Panc1 (cell line): ENCODE measurements at places on chromosomes 12 and 14.

GRCh38 chr12:122060081-122060501 is 18.5 kb upstream of the MLXIP start:
- DNase-seq: no peak

GRCh38 chr14:103540821-103541708 is 12.1 kb downstream of the TRMT61A start:
- no peak for DNase-seq

DNA sequence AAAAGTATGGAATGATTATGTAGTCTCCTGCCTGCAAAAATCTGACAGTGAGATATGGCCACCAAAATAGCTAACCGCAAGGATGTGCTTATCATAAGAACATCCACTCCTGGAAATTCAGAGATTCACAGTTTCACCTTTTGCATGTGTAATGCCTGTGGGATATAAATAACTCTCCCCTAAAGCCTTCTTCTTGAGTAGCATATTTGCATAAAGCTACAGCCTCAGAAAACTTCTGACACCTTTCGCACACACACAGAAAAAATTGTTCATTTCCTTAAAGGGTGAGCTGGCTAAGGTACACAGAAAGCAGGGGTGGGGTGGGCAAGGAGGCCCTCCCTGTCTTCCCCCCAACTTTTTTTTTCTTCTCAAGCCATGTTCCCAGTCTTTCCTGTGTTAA is 3.1 kb upstream of the IGF1 start:
- DNase-seq: no peak

DNA sequence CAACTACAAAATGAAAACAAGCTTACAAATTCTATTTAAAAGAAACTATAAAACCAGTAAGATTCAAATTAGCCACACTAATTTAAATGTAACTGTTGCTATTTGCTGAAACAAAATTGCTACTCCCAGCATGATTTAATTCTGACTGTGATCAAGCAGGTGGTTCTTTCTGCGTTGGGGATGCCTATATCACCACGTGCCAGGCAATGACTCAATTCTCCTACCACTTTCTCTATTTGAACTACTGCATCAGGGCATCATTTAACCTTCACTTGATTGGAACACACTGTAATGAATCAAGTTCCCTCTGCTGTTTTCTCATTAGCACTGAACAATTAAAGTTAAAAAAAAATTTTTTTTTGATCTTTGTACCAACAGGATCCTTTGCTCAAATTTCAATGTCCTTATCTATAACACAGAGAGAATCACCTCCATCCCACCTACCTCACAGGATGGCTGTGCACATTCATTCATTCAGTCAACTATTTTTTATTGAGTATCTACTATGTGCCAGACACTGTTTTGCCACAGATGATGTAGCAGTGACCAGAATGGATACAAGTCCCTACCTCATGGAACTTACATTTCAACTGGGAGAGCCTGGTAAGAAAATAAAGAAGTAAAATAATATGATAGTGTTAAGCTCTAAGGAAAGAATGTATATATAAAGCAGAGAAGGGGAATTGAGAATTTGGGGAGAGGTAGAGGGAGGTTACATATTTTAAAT is 8.0 kb upstream of the ACTN1 start:
- no peak for DNase-seq

DNA sequence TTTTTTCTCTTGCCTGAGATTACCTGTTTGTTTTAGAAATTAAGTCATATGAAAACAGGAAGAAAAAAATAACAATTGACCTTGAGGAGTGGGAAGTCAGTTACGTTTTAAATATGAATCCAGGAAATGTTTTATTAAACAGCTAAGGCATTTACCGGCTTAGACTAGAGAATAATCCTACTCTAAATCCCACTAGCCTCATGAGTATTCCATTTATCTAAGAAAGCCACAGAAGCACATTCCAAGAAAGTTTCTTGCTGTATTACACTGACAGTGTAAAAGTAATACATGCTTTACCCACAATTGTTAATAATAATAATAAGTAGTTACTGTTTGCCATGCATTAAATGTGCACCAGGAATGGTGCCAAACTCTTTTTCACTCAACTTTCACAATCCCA is 90.9 kb downstream of the BMP4 start:
- no peak for DNase-seq

DNA sequence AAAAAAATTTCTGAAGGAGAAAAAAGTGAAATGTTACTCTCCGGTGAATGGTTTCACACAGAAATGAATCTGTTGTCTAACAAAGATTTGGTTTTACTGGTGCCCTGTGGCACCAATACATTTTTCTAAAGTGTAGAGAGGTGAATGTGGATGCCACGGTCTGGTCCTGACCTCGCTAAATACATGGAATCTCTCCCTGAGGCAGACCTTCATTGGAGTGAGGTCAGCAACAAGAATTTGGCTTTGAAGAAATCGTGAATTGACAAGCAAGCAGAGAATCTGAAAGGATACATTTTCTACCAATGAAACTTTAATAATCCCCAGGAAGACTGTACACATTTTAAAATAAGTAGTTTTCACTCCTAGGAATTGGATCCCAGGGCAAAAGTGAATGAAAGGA is 81.2 kb upstream of the OTOGL start:
- DNase-seq: no peak

GRCh38 chr14:57153286-57153685 is 115.4 kb downstream of the EXOC5 start:
- DNase-seq: no peak

- DNase-seq: no peak
Observed at GRCh38 chr12:99810718-99811593, 163.4 kb downstream of the GARIN6 start.

DNA sequence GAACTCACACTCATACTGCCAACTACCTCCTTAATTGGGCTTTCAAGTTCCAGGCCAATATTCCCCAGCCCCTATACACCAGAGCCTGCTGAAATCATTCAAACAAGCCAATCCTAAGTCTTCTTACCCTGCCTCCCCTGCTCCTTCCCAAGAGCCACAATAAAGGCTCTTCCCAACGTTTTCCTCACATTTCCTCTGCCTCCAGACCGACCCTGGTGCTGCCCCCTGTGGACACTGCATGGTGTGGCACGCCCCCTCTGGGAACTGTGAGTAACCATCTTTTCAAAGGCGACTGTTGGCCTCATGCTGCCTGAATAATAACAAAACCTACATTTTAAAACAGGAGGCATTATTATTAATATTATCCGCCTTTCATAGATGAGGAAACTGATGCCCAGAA is 111.6 kb upstream of the NOS1 start:
- no peak for DNase-seq

GRCh38 chr14:75306927-75307699 is 28.5 kb downstream of the FOS start:
- no peak for DNase-seq

DNA sequence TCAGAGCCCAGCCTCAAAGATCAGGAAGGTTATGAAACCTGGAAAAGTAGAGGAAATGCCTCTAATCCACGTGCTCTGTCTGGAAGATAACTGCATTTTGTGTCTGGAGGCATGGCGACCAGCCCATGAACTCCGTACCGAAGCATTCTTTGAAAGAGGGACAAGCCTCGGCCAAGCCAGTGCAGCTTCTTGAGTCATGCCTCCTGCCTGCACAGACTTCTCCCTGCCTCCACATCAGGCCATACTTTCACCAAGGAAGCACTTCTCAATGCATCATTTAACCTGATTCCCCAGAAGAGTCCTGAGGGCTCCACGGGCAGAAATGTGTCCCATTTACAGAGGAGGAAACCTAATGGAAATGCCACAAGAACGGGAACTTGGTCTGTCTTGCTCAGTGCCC is 3.4 kb downstream of the ACTN1 start:
- DNase-seq: no peak

DNA sequence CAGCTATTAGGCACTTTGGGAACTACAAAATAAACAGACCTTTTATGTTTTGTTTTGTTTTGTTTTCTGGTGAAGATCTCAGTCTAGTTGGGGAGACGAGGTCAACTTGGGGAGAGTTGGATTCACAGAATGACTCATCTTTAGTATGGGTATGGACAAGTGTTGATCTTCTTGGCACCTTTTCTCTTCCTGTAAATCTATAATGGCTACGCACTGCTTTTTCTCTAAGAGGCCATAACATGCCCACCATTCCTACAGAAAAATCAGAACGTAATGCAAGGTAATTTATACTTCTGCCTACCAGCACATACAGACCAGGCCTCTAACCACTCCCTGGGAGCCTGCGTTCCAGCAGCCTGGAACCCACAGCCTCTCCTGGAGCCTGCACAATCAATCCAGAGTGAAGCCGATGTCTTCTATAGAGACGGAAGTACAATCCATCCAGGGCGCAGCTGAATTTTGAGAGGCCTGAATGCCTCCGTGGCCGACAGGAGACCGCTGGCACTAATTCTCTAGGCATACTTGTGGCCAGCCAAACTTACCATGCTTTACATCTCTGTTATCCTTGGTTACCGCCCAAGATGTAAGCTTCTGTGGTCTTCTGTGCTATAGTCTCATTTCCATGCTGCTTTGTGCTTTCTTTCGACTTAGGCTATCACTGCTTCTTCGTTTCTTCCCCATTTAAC is 717 bp downstream of the PPHLN1 start:
- DNase-seq: no peak

- no peak for DNase-seq
Observed at GRCh38 chr12:49961111-49961922, at the start of gene AQP5. TSS of gene AQP5 (plus strand) at chr12:49961872. CDS start at chr12:49962018, 146 bp downstream.

- no peak for DNase-seq
Observed at GRCh38 chr12:101769865-101770264, 30.6 kb upstream of the SYCP3 start.

DNA sequence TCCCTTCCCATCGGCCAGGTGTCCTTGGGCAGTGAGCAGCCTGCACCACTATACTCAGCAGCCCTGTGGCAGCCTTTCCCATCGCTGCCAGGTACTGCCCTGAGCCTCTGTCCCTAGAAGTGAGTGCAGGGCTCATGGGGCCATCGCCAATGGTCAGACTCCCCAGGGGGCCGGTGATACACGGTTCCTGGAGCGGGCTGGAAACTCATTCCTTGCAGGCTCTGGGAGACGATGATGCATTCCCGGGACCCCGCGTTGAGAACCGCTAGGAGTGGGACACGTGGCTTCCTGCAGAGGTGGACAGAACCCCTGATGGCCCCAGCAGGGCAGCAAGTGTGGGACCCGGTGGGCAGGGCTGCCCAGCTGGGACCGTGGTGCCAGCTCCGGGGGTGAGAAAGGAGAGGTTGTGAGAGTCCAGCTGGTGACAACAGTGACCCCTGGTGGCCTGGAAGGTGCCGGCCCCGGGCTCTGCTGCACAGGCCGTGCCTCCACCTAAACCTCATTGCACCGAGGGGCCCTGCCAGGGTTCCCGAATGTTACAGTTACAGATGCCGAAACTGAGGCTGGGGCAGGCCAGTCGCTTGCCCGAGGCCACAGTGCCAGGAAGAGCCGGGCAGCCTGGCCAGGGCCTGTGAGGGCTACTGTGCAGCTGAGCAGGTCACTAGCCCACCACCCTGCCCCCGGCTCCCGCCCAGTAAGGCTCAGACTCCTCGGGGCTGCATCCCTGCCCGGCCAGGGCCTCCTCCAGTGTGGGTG is 33.8 kb downstream of the FBRSL1 start:
- peak; percentile 17 for DNase-seq
